ENCODE measurements at places on chromosomes 2 and 18.

- DNase-seq = no peak
Measured at GRCh38 chr2:225670111-225670974, 270.8 kb downstream of the NYAP2 start.

GRCh38 chr2:127110985-127111384 lies 4.0 kb upstream of the BIN1 start:
- no peak for DNase-seq

- DNase-seq = no peak
Measured at GRCh38 chr18:34697891-34698290, 12.2 kb upstream of the DTNA start.

- no peak for DNase-seq
Measured at GRCh38 chr18:25614168-25614567, 262.2 kb upstream of the ZNF521 start.
